ENCODE measurements at places on chromosomes 4 and X.

- no peak for DNase-seq
Measured at GRCh38 chr4:173536808-173537429, 6.9 kb upstream of the HAND2 start.

GRCh38 chr4:175916626-175917351 is 104.7 kb upstream of the GPM6A start:
- no peak for DNase-seq

DNA sequence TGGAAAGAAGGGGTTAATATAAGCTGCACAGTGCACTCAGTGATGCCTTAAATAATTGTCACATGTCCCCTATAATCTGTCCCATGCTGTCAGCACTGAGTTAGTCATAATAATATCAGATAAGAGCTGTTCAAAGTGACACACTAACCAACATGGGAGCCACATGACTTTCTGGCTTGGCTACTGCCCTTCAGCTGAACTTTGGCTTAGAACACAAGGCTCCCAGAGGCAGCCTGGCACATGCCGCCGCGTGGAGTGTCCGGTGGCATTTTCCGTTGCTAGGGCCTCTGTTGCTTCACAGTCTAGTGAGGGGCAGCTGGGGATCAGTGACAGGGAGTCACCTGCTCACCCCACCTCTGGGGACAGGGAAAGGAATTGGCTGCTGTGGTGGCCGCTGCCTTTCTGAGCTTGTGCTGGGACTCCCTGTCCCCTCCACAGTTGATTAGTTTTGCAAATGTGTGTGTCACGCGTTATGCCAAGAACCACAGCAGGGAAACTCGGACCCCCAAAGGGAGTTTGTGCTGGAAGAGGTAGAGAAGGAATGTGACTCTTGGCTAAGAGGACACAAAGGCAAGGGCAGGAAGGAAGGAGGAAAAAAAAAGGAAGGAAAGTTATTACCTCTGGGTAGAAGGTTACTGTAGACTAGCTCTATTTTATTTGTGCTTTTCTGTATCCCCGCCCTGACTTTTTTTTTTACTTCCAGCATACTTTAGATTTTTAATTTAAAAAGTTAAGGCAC is 41.1 kb upstream of the PPARGC1A start:
- DNase-seq, result no peak

GRCh38 chr4:2652415-2653160 is 103.5 kb downstream of the TNIP2 start:
- no peak for DNase-seq

DNA sequence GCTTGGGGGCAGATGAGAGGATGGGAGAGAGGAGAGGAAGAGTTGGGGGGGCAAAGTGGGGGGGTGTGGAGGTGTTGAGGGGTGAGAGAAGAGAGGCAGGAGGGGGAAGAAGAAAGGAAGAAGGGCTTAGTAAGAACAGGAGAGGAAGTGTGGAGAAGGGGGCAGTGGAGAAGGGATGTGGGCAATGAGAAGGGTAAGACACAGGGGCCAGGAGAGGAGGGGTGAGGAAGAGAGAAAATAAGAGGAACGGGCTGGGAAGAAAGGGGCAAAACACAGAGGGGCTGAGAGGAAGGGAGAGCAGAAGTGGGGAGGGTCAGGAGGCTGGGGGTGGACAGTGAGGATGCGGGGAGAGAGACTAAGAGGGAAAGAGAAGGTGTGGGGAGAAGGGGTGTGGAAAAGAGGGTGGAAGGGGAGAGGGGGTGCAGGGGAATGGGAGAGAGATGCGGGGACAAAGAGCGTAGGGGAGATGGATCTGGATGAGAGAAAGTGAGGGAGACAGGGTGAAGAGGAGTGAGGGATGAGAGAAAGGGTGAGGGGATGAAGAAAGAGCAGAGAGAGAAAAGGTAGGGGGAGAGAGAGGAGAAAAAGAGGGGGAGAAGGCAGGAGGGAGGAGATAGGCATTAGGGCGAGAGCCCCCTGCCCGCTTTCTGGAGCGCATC is 12.9 kb downstream of the SH3KBP1 start:
- no peak for DNase-seq

GRCh38 chr4:56388306-56388705 is 1.0 kb upstream of the AASDH start:
- DNase-seq, result no peak

DNA sequence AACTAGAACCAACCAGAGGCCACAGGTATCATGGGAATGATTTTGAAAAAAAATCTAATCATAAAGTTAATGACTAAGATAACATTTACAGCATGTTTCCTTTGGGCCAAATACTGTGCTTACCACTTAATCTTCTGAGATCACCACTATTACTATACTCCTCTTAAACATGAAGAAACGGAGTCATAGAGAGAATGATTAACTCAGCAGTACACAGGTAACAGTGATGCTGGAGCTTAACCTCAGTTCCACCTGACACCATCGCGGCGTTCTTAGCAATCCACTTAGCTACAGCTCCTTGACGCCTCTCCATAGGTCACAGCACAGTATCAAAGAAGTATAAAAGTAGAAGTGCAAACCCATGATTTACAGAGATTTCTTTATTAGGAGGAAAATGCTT is 592.6 kb upstream of the SLIT2 start:
- DNase-seq, result no peak

GRCh38 chr4:172762895-172763294 is 405.7 kb upstream of the GALNT7 start:
- DNase-seq, result no peak

GRCh38 chrX:20459410-20460350 is 193.0 kb upstream of the RPS6KA3 start:
- no peak for DNase-seq

DNA sequence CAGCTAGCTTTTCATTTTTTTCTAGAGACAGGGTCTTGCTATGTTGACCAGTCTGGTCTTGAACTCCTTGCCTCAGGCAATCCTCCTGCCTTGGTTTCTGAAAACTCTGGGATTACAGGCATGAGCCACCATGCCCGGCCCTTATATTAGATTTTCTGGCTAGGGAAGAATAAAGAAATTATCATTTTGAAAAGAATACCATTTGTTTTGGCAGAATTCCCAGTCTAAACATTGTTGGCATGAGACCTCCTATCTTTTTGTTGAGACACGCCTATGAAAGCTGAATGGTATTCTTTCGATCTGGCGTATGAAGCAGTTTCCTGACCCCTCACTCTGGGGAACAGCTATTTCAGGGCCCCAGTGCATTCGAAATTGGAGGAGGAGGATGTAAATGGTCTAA is 107.0 kb downstream of the REPS2 start:
- DNase-seq, result no peak

DNA sequence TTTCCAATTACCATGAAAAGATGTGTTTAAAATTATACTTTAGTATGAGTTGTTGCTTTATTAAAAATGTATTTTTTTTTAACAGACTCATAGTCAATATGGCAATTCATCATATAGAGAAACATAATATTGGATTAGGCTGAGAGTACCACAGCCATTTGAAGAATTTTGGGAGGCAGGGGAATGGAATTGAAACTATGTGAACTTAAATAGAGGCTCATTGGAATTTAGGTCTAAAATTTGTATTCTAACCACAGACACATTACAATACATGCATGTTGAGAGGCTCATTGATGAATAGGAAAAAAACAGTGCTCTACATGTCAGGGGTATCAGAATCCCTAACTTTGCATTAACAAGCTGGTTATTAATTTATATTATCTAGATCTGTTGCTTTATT is 269.6 kb downstream of the DKK2 start:
- DNase-seq, result no peak

DNA sequence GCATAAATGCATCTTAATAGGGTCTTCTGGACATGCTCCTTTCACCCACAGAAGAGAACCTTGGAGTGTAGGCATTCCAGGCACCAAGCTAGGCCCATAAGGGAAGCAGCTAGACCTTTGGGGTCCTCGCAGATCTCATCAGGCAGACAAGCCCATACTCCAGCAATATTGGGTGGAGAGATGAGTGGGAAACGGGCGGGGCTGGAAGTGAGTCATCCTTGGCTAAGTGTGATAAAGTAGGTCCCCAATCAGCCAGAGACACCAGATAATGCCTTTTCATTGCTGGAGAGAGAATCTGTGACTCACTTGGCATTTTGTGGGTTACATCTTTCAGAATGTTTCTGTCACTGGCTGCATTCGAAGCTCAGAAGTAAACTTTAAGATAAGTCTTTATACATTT is 133.3 kb upstream of the MBNL3 start:
- DNase-seq, result no peak

- DNase-seq, result no peak
Measured at GRCh38 chrX:23403849-23404248, 69.2 kb downstream of the PTCHD1 start.

DNA sequence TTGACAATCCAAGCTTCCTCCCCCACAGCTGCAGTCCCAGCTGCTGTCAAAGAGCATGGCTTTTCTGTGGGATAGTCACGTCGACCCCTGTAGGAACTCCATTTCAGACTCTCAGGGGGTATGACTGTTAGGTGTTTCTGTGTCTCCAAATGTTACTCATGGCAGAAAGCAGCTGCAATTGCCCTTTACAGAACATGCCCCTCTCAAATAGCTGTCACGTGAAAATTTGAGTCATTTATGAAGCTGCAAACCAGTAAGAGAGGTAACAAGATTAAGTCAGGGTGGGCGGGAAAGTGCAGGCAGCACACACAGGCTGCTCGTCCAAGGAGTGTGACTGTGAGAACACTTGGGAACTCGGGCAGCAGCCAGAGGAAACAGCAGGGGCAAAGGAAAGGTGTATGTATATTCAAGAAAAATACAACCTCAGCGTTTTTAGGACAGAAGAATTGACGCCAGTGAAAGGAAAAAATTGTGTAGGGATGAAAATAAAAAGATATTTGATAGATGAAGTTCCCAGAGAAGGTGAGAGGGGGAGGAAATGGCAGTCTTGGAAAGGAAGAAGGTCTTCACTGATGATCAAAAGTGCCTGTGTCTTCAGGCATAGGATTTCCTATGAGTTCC is 66.5 kb upstream of the TMEM184C start:
- DNase-seq, result no peak

DNA sequence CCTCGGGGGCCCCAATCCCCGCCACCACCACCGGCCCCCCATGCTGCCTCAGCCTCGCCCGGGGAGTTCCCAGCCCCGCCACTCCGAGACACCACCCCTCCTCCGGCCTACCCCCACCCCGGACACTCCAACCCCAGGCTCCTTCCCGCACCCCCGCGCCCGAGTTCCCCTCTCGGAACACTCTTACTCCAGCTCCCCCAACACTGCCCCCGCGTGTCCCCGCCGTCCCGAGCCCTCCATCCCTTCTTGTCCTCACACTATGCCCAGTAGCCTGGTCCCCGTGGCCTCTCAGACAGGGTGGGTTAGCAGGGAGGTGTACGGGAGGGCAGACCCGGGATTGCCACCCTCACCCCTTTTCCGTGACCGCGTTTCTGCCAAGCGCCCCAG is 276.1 kb downstream of the BCOR start:
- DNase-seq, result no peak

DNA sequence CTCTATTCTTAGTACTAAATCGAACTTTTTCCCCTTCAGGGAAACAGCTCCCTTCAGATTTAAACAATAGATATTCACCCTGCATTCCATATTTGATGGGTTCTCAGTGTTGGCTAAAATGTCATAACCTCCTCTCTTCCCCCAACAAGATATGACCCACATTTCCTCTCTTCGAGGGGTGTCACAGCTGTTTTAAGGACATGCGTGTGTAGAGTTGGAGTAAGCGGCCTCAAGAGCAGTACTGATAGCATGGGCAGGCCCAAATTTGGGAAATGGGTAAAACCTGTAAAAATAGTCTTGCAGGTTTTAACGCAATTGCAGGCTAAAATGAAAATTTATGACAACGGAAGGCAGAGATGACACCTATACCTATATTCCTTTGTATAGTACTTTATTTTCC is 28.7 kb downstream of the SAT1 start:
- no peak for DNase-seq

- peak; percentile 7 for DNase-seq
Measured at GRCh38 chr4:88219099-88219498, 60.7 kb upstream of the ABCG2 start.
